Osteoblast (primary cell): ENCODE measurements at places on chromosomes 2 and 18.

DNA sequence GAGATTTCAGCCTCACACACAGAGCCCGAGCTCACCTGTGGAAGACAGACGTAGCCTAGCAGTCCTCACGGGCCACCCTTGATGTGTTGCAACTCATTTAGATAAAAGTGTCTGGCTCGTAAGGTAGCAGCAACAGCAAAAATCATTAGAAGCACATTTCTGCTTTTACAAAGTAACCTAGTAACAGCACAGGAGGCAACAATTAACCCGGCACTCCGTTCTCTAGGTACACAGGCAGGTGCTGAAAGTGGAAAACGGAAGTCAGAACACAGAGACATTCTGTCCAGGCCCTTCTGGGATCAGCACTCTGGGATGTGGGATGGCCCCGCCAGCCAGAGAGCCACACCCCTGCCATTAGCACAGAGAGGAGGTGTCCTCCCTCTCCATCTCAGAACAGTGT lies 99.3 kb downstream of the KLHL29 start:
- DNase-seq = peak; percentile 78

GRCh38 chr2:195864316-195864715 lies 204.3 kb downstream of the DNAH7 start:
- DNase-seq = no peak

DNA sequence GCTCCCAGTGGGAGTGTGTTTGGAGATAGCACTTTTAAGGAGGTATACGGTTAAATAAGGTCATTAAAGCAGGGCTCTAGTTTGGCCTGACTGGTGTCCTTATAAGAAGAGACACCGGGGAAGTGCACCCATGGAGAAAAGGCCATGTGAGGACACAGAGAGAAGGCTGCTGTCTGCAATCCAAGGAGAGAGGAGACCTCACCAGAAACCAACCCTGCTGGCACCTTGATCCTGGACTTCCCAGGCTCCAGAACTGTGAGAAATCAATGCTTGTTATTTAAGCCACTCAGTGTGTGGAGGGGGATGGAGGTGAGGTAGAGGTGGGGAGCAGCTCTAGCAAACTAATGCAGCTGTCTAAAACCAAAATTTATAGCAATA lies 62.0 kb downstream of the RPL31 start:
- peak; percentile 15 for DNase-seq

DNA sequence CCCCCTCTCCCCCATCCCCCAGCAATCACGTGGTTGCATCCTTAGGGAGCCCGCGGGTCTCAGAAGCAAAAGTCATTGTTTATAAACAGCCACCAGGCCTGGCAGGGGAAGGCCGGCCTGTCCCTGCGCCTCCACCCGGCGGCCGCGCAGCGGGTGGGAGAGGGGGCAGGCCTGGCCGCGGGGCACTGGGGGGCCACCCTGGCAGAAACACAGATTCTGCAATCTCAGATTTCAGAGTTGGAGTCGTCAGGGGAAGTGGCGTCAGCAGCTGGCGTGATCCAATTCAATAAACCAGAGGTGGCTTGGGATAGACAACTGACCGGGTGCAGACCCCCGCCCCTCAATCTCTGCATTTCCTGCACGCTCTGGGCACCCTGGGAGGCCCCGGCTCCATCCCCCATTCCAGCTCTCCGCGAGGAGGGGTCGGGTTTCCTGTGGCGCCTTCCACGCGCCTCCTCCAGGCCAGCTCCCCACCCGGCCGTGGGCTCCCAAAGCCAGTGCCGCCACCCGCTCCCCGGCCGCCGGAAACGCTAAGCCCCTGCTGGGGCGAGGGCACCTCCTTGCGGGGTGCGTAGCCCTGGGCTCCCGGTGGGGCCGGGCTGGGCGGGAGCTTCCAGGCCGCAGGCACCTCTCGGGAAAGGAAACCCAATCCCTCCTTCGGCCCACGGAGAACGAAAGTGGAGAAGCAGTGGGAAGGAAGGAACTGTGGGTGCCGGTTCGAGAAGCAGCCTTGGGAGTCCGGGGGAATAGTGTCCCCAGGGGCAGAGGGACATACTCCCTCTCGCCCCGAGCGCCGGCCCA lies 1.1 kb downstream of the BIN1 start:
- peak; percentile 94 for DNase-seq

GRCh38 chr2:30312916-30313315 lies 81.6 kb downstream of the LBH start:
- DNase-seq = no peak

GRCh38 chr2:199147216-199147615 lies 310.5 kb downstream of the SATB2 start:
- no peak for DNase-seq

DNA sequence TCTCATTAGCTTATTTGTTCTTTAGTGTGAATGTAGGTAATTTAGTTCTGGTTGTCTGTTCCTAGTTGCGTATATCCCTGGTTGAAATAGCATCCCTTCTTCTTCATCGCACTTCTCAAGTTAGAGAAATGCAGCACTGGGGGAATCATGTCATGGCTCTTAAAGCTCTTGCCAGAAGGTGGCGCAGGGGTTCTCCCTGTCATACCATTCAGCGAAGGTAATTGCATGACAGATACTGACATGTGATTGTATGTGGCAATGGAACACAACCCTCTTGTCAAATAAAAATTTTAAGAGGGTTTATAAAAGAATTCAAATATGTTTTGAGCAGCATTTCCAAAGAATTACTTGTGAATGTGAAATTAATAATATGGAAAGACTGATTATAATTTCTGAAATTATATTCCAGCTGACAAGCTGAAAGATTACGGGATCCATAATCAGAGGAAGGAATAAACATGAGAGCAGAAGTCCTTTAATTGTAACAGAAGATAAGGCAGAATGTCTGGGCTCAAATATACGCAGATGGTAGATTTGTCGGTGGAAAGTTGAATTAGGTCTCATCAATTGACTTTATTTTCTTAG lies 411.7 kb downstream of the DSEL start:
- no peak for DNase-seq

DNA sequence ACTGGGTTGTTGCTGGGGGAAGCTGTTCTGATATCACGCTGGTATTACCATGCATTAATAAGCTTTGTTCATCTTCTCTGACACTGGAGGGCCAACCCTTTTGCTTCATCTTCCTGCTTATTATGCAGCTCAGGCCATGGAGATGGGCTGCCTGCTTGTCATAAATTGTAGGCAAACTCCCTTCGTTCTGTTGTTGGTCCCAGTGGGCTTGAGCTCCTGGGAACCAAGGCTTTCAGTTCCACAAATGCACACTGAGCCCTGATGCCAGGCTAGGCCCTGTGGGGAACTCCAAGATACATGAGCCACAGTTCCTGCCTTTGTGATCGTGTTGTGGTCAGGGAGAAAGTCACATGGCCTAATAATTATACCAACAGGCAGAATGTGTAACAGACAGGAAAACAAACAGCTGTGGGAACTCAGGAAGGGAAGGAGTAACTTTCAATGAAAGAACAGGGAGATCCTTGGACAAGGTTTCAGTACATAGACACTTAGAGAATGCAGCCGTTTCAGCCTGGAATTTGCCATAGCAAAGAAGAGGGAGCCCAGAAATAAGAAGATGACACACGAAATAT lies 49.0 kb upstream of the BCL2L11 start:
- peak; percentile 65 for DNase-seq

GRCh38 chr2:159737292-159737916 lies 25.1 kb downstream of the MARCHF7 start:
- DNase-seq = no peak

DNA sequence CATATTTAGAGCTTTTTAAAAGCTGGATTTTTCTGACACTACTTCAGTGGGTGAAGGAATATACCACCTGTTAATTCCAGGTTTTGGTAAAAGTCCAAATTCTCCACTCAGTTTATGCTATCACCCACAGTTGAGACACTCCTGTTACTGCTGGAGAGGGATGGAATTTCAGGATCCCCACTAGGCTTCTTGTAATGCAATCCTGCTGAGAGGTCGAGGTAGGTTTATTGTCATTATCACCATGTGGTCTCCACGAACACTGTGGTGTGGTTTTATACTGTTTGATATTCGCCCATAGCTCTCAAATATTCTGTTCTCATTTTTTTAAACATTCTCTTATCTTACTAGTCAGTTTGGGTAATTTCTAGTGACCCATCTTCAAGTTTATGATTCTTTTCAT lies 167.9 kb downstream of the CCDC102B start:
- DNase-seq = no peak

DNA sequence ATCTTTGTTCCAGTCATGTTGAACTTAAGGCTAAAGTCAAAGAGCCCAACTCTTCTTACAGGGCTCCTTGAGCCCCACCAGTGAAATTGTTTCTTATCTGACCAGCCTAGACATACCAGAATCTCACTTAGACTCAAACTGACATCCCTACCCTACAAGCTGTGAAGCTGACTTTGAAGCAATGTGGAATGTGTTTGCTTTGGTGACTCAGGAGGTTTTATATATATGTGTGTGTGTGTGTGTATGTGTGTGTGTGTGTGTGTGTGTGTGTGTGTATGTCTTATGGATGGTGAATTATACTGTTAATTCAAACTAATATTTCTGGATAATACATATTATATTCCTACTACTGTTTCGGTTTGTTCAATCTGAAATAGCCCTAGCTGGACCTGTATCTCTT lies 67.3 kb downstream of the CAMKMT start:
- peak; percentile 15 for DNase-seq

- no peak for DNase-seq
These were observed 108.0 kb downstream of the SGPP2 start for GRCh38 chr2:222532315-222532714.

- DNase-seq = no peak
These were observed 133.2 kb downstream of the ZNF532 start for GRCh38 chr18:58997811-58998337.

- DNase-seq = no peak
These were observed 120.7 kb upstream of the FHL2 start for GRCh38 chr2:105519516-105519915.

DNA sequence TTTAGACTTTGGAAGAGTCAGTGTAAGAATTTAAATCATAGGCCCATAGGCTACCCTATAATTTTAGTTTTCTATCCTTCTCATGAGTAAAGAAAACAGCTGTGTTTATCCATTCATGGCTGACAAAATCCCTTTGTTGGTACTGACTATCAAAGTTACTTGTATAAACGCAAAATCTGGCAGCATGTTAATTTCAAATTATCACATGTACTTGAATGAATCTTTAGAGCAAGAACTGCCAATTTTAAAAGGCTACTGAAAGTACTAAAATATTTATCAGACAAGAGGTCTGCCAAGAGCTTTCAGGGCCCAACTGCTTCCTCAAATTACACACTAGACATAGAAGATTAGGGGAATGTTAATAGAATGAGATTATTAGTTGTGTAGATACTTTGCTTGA lies 66.6 kb downstream of the MYL12B start:
- DNase-seq = no peak

GRCh38 chr2:655626-656025 lies 21.6 kb downstream of the TMEM18 start:
- DNase-seq = peak; percentile 65

DNA sequence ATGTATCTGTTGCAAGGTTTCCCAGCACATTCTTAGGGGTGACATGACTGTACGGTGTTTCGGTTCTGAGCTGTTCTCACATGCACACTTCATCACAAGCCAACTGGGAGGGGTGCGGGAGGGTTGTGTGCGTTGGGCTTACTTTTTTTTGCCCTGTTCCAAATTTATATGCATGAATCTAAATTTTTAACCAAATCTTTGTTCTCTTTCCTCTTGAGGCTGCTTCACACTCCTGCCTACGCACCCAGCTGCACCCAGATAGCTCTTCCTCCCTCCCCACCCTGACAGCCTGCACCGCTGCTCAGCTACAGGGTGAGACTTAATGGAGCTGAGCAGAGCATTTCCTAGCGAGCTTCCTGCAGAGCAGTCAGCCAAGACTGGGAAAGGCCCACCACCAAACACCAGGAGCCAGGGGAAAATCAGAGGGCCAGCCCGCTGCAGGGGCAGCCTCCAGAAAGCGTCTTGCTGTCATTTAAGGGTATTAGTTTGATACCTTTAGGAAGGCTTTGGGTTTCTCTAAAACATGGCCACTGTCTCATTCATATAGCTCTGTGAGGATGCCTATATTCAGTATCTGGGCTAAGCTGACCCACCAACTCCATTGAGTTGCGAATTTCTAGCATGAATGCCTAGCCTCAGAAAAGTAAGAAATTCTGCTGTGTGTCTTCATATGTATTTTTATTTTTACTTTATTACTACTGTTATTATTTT lies 84.5 kb downstream of the POU3F3 start:
- DNase-seq = no peak

DNA sequence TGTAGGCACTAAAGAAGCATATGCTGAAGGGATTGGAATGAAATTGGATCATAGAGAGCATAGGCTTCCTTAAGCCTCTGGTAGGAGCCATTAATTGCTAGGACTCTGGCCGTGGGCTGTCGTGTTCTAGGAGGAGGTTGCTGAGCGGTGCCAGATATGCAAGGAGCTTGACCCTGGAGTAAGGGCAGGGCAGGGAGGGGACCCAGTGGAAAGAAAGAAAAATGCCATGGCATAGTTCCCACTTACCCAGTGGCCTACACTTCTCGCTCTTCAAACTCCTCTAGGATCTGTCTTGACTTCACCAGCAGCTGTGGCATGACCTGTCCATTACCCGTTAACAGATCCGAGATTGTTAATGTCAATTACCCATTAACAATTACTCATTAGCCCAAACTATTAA lies 53.1 kb downstream of the NEURL3 start:
- DNase-seq = no peak

DNA sequence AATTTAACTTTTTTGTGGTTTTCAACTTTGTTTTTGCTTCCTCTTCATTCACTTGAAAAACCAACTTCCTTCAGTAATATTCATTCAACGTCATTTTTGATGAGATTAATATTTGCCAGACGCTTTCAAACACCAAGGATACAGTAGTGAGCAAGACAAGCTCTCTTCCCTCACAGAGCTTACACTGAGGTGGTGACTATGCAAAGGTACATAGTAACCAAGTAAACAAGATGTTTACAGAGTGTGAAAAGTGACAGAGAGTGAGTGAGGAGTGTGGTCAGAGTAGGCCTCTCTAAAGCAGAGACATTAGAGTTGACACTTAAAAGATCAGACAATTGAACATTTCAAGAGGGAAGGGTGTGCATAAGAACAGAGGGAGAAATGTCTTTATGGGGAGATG lies 155.5 kb downstream of the TMEM247 start:
- DNase-seq = no peak

DNA sequence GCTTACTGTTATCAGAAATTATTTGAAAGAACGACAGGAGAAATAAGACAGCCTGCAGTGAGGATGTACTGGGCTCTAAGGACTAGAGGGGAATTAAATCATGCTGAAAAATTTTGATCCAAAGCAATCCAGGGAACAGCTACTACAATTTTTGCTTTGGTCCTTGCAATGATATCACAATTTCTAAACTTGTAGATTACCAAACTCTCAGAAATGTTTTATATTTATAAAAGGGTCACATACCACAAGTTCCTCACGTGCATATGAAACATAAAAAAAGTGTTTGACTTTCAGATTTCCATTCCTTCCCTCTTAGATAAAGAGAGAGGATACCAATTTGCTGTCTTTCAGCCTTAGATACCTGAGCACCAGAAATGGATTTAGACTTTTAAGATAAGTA lies 261.2 kb downstream of the STK39 start:
- DNase-seq = no peak

- DNase-seq = no peak
These were observed 118.4 kb upstream of the REG3G start for GRCh38 chr2:78907089-78907488.
